Stimulated activated CD4-positive, alpha-beta T cell treated with anti-CD3 and anti-CD28 coated beads, Interleukin-15, amount 100 ng/mL, for 24 hours (primary cell): ENCODE measurements at places on chromosomes 4 and X.
A peak's percentile ranks its signal among the peaks of the same experiment; 100 is the strongest.

GRCh38 chr4:145308598-145308997 is 128.2 kb upstream of the OTUD4 start:
- no peak for DNase-seq

DNA sequence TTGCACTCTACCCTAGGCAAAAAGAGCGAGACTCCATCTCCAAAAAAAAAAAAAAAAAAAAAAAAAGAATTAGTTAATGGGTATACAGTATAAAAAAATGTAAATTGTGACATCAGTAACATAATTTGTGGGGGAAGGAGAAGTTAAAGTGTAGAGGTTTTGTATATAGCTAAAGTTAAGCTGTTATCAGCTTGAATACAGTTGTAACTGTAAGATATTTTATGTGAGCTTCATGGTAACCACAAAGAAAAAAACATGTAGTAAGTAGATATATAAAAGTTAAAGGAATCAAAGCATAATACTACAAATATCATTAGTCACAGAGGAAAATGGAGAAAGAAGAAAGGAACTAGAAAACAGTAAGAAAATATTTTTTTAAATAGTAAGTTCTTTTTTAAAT is 53.2 kb upstream of the EPGN start:
- no peak for DNase-seq

- no peak for DNase-seq
These were observed 770.3 kb downstream of the NLGN4X start for GRCh38 chrX:5458300-5458842.

DNA sequence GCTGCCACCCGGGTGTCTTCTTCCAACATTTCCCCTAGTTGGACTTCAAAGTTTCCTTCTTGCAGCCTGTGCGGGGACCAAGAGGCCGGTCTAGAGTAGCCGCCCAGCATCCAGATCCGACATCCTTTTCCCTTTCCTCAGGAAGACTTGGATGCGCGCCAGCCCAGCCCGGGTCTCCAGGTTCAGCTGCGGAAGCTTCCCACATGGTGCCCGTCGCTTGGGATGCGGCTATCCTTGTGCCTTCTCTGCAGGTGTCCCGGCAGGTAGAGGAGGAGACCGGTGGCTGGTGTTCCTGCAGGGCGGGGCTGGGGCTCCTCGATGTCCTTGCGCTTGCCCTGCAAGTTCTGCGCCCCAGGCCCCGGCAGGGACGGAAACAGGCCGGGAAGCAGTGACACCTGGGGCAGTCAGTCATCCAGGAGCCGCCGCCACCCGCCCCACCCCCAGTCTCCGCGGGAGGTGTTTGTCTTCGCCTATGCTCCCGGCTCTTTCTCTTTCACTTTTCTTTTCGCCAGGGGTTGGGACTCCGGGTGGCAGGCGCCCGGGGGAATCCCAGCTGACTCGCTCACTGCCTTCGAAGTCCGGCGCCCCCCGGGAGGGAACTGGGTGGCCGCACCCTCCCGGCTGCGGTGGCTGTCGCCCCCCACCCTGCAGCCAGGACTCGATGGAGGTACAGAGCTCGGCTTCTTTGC is at the start of gene IL15:
Gene IL15 (plus strand): TSS at position 502 of the 689 bp plus-strand sequence. CDS start 82,882 bp downstream, outside the sequence.
- DNase-seq: peak; percentile 84

DNA sequence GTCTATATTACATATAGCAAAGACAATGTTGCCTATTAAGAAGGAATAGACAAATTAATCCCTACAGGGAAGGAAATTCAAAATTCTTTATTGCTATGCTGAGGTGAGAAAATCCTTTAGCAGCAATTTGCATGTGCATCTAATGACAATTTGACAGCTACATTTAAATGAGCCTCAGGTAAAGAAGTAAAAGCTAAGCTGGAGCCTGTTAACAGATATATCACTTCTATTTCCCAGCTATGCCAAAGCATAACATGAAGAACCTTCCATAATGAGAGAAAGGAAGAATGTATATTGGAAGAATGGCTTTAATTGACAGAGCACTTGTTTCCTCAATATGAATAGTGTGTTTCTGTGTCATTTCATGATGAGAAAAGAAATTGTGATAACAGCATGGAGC is 71.6 kb downstream of the BMP3 start:
- DNase-seq: no peak

DNA sequence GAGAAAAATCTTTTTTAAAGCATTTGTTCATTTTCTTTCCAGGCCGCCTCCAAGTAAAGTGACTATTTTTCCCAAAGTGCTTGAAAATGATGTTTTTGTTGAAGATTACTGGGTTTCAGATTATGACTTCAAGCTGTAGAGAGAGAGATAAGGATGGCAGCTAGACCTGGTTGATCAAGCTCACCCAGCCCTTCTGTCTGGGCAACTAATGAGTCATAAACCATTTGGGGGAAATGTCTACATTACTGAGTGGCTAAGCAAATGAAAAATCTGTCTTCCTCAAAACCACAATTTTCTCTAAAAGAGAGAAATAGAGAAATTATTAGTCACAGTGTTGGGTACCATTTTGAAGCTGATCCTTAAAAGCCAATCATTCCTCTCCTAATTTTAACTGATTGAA is 355.4 kb upstream of the CPEB2 start:
- no peak for DNase-seq

GRCh38 chrX:42992199-42992943 is 214.4 kb upstream of the PPP1R2C start:
- no peak for DNase-seq

GRCh38 chr4:109451544-109452273 is 18.1 kb downstream of the SEC24B start:
- DNase-seq: no peak

- DNase-seq: peak; percentile 11
These were observed 818 bp downstream of the RAI2 start for GRCh38 chrX:17860179-17860780.

GRCh38 chr4:55297346-55297745 is 48.7 kb upstream of the SRD5A3 start:
- DNase-seq: no peak

DNA sequence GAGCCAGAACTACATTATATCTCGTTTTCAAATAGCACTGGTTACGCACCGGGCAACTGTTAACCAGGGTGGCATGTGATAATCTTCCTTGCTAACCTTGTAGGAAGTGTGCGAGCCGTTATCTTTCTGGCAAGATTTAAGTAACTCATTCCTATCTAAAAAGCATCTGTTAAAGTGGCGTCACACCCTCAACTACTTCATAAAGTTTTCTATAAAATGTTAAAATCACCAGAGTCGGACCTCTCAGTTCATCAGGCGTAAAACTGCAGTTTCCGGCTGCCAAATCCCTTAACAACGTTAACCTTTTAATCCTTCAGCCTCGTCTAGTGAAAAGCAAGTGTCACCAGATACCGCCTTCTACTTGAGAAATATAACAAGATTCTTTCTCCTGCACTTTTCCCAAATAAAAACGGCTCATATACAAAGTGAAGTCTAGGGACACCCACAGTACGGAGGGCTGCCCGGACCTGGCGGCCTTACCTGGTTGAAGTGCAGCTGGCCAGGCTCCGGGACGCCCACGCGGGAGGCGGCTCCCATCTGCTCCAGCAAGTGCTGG is 1.2 kb downstream of the SLC39A8 start:
- peak; percentile 87 for DNase-seq

DNA sequence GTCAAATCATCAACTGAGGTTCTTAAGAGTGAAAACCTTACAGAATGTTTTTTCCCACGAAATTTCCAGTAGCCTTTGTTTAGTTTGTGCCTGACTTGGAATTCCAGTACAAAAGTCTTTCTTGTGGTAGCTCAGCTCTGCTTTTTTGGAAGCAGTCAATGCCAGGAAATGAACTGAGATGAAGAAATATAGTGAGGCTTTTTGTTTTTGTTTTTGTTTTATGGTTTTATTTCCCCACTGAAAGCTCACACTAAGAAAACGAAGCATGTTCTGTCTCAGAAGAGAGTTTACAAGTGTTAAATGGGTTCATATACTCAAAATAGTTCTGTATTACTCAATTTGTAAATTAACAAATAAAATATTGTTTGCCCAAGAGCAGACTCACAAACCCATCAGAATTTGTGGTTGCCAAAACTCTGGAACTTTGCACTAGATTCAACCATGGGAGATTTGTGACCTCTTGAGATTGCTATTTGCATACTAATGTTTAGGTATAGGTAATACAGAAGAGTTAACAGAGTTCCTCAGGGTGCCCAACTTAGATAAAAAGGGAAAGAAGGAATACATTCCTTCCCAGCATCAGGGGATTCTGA is 1060.8 kb downstream of the FAT4 start:
- DNase-seq: no peak

GRCh38 chr4:1246111-1246881 is 2.6 kb downstream of the CTBP1 start:
- peak; percentile 19 for DNase-seq

- DNase-seq: no peak
These were observed 111.2 kb upstream of the ZNF827 start for GRCh38 chr4:146049802-146050201.
